ENCODE measurements at places on chromosomes 1 and 21.
A peak's percentile ranks its signal among the peaks of the same experiment; 100 is the strongest.

DNA sequence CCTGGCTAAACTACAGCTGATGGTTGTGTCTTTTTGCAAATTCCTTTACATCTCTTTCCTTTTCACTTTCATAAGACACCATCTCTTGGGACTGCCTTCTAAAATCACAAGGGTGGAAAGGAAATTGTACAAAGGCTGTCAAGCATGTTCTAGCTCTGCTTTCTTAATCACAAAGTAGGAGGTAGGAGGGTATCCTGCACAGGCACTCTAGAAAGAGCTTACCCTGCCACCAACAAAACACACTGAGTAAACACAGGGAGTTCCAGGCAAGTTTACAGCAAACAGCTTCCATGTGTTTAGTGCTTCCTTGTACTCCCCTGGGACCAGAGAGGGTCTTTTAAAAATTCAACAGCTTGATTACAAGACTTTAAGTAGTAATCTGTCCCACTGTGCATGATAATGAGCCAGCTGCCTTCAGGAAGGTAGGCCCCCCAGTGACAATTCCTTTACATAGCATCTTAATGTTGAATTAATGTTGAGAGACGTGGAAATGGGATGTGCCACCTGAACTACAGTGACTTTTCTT lies 2.4 kb downstream of the PLPP3 start:
- peak; percentile 38 for DNase-seq

DNA sequence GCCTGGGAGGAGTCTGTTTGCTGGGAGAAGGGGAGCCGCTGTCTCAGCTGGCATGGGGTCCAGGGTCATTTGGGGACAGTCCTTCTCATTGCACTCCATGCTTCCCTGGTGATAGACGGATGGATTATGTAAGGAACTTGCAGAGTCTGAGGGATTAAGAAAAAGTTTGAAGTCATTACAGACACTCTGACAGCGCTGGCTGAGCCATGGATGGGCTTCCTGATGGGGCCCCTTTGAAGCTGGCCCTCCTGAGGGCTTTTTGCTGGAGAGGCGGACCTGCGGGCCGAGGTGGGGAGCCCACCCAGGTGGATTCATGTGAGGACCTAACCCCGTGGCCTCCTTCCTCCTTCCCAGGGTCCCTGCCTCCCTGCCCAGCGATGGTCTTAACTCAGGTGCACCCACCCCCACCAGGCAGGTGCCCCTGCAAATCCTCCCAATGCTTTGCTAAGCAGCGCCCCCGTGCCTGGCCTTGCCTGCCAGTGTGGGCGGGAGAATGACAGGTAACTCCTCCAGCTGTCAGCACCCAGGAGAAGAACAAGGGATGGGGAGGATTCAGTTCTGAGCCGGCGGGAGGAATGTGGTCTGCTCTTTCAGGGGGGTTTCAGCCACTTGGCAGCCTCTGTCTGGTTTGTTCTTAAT lies 24.2 kb upstream of the C1orf174 start:
- no peak for DNase-seq

- DNase-seq, result no peak
These were observed 16.4 kb downstream of the PLEKHM2 start for GRCh38 chr1:15700508-15700907.

- peak; percentile 42 for DNase-seq
These were observed 451.4 kb upstream of the ADGRL2 start for GRCh38 chr1:81349194-81349965.

- DNase-seq, result no peak
These were observed 1372.3 kb downstream of the AMY1C start for GRCh38 chr1:105122041-105122440.

GRCh38 chr1:211420389-211420788 lies 71.6 kb downstream of the RD3 start:
- DNase-seq, result no peak

DNA sequence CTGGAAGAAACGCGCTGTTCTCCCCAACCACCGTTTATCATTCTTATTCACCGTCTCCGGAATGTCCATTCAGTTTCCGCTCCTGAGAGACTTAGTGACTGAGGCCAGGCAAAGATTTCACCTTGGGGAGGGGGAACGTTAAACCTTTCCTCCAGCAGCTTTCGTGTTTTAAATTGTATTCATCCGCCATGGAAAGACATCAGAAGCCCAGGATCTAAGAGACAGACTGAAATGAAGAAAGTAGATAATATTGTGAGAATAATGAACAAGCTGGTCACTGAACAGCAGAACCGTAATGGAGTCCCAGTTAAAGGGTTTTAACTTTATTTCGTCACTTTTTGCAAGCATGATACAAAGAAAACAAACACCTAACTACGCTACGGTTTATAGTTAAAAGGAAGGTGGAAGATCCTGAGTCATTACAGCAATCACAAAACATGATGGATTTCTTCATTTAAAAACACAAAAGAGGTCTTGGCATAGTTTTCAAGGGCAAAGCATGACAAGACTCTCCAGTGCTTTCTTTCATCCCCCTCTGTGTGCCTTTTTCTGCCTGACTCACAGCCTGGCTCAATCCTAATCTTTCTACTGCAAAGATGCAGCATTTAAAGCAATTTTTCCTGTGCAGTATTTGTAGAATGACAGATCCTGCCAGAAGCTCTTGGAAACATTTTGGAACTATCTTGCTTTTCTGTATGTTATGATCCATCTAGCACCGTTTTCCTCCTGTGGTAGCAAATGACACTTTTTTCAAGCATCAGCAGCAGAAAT lies 722 bp upstream of the SLC19A2 start:
- no peak for DNase-seq

- no peak for DNase-seq
These were observed 170.0 kb downstream of the GALNT2 start for GRCh38 chr1:230237009-230237370.

DNA sequence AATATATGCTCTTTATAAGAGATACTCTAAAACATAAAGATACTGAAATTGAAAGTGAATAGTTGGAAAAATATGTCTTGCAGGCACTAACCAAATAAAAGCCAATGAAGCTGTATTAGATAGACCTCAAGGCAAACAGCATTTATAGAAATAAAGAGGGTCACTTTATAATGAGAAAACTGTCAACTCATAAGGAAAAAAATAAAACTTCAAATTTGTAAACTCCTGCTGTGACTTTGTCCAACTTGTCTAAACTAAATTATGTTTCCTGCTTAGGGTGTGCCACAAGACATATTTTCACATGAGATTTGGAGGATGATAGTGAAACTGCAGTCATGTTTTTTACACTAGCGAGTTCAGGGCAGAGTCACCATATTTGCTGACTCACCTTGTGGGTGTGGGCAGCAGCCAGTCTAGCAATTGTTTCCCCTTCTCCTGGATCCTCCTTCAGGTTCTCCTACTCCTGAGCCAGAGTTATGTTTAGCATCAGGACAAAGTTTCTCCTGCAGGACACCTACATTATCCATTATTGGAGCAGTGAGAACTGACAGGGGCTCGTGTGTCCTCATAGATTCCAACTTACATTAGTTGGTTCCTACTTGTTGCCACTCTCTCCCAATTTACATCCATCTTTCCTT lies 43.8 kb downstream of the CD53 start:
- DNase-seq, result no peak

GRCh38 chr1:25206201-25206600 lies 26.1 kb downstream of the SYF2 start:
- DNase-seq, result no peak

DNA sequence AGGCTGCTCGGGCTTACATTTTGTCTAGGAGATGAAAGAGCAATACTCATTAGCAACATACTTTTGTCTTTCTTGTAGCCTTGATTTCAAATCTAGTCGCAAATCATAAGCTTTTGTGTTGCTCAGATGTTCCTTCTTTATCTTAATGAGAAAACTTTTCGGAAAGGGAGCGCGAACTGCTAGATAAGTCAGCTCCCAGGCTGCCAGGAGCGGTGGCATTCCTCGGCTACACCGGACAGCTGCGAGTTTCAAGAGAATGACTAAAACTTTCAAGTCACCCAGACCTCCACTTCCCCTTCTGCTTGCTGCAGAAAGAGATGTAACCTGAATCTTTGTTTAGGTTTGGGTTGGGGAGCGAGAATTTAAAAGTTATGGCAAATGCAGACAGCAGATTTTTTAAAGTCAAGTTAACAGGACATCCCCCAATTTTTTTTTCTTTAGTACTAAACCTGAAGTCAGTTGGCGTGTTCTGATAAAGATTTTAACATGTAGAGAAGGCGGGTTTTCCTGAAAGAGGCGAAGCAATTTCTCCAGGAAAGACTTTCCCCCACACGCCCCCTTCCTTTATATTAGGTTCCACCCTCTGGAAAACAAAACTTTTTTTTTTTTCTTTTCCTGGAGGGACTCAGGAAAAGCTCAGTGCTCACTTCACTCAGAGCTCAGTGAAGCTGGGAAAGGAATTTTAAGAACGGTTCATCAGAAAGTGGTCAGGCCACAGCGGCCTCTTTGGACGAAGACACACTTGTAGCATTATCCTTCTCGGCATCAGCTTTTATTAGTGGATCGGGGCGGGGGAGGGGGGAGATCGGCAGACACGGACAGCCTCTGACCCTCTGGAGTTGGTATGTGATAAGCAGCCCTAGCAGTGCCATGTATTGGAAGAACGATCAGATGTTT lies at the start of gene LHX8:
Gene LHX8, plus strand, starts transcription at position 639 of the 897 bp plus-strand sequence. CDS start 2,227 bp downstream, outside the sequence.
- peak; percentile 63 for DNase-seq

DNA sequence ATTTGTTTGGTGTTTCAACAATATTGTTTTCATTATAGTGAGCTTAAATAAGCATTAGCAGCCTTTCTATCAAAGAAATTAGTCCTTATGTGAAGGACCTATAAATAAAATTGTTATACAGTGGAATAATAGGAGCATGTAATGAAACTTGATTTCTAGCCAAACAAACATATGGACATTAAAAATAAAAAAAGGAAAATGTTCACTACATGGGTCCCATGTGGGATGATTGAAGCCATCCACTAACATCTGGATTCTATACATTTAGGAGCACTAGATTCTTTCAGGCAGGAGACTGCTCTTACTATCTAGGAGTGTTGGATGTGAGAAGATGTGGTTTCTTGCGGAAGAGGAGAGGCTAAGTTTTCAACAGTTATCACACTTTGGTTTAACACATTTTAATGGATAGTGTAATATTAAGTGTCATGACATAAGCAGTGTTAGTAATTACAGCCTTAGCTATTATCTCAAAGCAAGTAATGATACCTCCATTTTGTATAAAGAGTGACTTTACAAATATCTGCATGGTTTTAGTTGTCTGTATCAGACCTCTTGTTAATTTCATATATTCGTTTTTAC lies 62.3 kb downstream of the LYPLAL1 start:
- no peak for DNase-seq

- no peak for DNase-seq
These were observed 17.6 kb downstream of the ACADM start for GRCh38 chr1:75742047-75742625.

Measured in H9 (cell line).